ENCODE measurements at places on chromosomes 12 and 14.
A peak's percentile ranks its signal among the peaks of the same experiment; 100 is the strongest.

GRCh38 chr12:123027726-123028445, 47.4 kb downstream of the ARL6IP4 start:
- no peak for DNase-seq

- peak; percentile 85 for DNase-seq
These were observed 55.3 kb downstream of the ISCA2 start for GRCh38 chr14:74548881-74549280.

- no peak for DNase-seq
These were observed 479.1 kb upstream of the USP15 start for GRCh38 chr12:61781021-61781581.

GRCh38 chr14:75426332-75427125, 1.3 kb upstream of the JDP2 start:
- DNase-seq, result no peak

DNA sequence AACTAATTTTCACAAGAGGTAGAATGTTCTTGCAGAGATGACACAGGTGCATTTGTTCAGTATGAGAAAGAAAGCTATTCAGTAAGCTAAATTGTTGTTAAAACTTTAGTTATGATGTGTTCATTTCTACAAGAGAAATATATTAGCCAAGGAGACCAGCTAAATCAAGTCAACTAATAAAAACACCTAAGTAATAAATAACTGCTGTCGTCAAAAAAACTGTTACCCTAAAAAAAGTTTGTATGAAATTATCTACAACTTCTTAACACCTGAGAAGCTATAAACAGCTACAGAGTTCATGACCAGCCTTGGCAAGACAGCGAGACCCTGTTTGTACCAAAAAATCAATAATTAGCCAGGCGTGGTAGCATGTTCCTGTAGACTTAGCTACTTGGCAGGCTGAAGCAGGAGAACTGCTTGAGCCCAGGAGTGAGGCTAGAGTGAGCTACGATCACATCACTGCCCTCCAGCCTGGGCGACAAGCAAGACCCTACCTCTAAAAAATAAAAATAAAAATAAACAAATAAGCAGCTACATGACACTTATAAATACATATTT, 67.6 kb upstream of the AP4S1 start:
- DNase-seq, result no peak

- no peak for DNase-seq
These were observed 118.0 kb upstream of the IFNG-AS1 start for GRCh38 chr12:67871231-67871630.

GRCh38 chr14:22489957-22490950, 98.8 kb downstream of the DAD1 start:
- no peak for DNase-seq

GRCh38 chr12:49763006-49763591, 21.7 kb downstream of the TMBIM6 start:
- peak; percentile 52 for DNase-seq

DNA sequence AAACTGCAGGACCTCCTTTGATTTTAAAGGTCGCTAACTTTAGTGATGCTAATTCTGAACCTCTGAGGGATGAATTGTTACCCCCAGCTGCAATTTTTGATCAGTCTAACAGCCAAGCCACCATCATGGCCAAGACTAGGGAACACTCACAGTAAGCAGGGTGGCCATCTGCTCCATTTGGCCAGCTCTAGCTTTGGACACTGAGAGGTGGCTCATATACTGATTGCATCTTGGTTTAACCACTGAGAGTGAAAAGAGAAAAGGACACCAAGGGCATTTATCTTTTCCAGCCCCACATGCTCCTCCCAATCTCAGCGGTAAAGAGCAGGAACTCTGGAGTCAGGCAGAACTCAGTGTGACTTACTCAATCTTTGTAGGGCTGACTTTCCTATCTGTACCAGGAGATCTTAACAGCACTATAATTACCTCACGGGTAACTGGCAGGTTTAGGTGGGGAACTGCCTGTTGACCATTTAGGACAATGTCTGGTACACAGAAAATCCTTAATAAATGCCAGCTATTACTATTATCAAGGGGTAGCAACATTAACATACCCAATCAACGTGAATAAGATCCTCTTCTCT, 6.2 kb downstream of the LPCAT3 start:
- no peak for DNase-seq

GRCh38 chr14:80681651-80682050, 259.9 kb downstream of the CEP128 start:
- DNase-seq, result no peak

DNA sequence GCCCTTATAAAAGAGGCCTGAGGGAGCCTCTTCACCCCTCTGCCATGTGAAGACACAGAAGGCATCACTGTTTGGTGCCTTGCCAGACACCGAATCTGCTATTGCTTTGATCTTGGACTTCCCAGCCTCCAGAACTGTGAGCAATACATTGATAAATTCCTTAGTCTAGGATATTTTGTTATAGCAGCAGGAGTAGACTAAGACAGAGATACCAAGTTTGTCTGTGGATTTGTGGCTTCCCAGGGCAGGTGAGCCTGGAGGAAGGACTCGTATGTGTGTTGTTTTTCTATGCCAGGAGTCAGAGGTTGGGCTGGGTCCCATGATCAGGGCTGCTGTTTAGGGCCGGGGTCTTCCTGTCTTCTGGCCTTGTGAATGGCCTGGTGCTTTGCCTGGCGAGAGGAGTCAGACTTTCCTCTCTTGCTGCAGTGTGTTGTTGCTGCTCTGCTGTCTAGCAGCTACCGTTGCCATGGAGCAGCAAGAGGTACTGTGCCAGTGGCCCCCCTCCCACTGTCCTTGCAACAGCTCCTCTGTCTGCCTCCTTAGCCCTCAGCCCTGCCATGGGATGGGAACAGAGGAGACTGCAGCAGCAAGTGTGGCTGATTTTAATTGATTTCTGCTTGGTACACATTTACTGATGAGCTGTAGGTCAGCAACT, 111.2 kb downstream of the CHST11 start:
- no peak for DNase-seq

DNA sequence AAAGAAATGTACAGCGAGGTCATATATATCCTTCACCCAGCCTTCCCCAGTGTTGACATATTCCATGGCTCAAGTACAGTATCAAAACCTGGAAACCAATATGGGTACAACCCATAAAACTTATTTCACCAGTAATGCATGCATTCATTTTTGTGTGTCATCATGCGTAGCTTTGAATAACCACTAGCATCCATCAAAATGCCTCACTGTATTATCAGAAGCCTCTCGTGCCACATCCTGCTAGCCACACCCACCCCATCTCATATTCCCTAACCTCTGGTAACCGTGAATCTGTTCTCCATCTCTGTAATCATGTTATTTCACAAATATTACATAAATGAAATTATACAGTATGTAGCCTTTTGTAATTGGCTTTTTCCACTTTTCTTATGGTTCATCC, 314.3 kb downstream of the RAD51B start:
- no peak for DNase-seq

- DNase-seq, result no peak
These were observed 95.8 kb upstream of the NCOR2 start for GRCh38 chr12:124663206-124663605.

GRCh38 chr14:95713596-95714371, at the start of gene TCL1A:
TCL1A (minus strand) TSS chr14:95714125; CDS start chr14:95714066, 59 bp downstream.
- no peak for DNase-seq

DNA sequence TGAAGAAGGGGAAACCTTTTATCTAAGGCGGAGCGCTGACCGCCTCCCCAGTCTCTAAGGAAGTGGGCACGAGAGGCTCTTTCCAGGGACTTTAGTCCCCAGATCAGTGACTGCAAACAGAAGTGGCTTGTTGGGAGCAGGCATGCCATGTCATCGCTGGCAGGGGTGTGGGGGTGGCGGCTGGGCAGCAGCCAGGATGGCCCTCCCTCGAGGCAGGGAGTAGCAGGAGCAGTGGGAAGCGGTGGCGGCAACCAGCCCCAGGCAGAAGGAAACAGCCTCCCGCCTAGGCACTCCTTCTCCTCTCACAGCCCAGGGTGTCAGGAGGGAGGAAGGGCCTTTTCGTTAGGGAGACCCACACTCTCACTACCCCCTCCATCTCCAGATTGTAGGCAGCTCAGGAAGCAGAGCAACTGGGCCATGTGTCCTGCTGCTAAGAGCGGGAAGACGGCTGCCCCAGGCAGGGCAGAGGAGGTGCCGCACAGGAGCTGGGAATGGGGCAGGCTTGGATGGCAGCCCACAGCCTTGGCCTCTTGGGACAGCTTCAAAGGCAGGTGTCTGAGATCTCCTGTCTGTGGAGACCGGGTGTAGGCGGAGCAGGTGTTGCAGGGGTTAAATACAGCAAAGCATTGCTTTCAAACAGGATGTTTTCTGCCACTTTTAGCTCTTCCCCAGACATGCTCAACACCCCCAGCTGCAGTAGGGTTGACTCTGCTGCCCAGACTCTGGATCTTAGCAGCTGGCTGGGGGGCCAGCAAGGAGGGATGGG, 21.8 kb downstream of the VDR start:
- no peak for DNase-seq

- DNase-seq, result no peak
These were observed 5.3 kb downstream of the B4GALNT1 start for GRCh38 chr12:57627501-57628279.

DNA sequence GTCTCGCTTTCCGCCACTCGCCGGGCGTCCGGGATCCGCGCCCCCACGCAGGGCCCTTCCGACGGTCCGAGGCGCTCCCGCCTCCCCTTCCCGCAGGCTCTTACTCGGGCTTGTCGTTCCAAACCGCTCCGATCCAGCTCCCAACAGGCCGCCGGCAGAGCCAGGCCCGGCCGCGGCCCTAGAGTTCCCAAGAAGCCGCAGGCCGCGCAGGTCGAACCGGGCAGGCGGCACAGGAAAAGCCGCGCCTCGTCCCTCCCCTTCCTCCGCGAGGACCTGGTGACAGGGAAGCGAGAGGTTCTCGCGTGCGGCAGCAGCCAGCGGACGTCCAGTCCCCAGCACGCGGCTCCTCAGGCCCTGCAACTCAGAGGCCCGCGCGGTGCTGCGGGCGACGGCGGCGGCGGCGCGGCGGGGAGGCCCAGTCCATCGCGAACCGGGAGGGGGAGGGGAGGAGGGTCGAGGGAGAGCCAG, 272 bp downstream of the HECTD1 start:
- DNase-seq, result peak; percentile 89

DNA sequence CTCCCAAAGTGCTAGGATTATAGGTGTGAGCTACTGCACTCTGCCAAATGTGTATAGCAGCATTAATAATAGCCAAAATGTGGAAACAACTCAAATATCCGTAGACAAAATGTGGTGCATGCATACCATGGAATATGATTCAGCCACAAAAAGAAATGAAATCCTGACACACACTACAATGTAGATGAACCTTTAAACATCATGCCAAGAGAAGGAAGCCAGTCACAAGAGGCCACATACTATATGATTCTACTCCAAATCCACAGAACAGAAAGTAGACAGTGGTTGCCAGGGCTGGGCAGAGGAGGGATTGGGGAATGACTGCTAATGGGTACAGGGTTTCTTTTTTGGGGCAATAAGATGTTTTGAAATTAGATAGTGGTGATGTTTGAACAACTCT, 7.7 kb upstream of the TMED2 start:
- no peak for DNase-seq

- no peak for DNase-seq
These were observed 296.6 kb upstream of the RTL1 start for GRCh38 chr14:101200008-101200649.

DNA sequence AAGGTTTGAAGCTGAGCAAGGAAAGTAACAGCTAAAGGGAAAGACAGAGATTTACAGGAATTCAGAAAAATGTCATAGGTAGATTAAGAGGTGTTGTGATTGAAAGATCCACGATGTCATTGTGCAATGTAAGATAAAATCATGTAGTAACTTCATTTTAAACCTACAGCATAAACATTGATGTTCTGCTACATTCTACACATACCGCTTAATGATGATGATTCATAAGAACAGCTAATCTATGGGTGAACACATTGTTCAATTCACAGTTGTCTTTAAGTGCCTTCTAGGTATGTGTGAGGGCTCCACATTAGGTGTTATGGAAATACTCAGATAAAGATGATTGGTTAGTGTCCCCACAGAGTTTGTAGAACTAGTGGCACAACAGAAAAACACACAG, 170.9 kb downstream of the GRIP1 start:
- no peak for DNase-seq

DNA sequence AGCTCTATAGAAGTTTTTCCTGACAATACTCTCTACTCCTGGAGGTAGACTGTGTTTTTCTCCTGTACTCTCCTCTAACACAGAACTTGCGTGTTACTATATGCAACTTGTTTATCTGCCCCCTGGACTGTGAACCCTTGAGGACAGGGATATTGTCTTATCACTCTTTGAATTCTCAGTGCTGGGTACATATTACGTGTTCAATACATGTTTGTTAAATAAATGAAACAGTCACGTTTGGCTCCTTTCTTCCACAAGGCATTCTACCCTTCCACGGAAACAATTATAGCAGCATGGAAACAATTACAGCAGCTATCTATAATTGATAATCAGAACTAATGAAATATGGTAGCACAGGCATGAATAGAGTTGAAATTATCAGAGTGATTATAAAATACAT, 50.7 kb downstream of the CRADD start:
- DNase-seq, result no peak

DNA sequence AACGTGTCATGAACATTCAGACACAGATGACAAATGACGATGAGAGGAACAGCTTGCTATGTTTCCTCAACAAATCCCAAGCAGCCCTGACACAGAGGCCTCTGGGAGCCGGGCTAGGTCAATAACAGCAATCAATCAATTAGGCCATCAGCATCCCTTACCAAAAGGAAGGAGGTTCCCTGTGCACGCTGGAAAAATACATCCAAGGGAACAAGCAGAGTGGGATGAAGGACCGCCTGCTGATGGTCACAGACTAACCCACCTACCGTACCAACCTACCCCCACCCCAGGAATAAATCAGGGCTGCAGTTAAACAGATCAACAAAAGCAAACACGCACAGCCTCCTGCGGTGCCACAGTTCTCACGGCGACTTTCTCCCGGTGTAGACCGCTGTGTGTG, 265.1 kb upstream of the SFSWAP start:
- no peak for DNase-seq

DNA sequence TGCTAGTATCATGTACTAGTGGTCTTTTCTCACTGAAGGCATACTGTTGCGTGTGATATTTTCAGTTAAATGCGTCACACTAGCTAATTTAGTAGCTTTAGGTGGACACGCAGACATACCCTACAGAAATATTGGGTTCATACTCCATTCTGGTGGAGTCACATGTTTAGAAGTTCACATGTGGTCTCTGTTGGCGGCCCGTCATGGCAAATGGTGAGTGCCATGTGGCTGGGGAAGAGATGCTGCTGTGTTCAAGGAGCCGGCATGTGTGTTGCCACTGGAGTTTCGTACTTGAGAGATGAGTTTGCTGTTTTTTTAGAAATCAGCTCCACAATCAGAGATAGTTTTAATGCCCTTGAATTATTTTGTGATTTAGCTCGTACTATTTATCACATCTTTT, 454.6 kb downstream of the PCNX1 start:
- DNase-seq, result no peak

GRCh38 chr12:54036620-54037359, 3.9 kb downstream of the HOXC5 start:
- DNase-seq, result no peak

DNA sequence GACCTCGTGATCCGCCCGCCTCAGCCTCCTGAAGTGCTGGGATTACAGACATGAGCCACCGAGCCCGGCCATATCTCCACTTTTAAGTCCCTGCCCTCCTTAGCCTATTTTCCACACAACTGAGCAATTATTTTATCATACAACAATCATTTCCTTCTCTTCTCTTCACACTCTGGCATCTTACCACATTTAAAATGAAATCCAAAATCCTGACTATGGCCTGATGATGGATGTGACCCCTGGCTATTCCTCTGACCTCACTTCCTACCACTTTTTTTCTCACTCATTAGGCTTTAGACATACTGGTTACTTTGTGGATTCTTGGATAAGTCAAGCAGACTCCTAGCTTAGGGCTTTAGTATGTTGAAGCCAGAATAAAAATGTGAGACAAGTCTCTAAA, 21.9 kb upstream of the EID3 start:
- peak; percentile 86 for DNase-seq

GRCh38 chr12:57008178-57008577, 1.8 kb upstream of the ZBTB39 start:
- DNase-seq, result peak; percentile 54

Data from fibroblast of lung (primary cell).